ENCODE measurements at places on chromosomes 6 and 20.

GRCh38 chr6:104418125-104418524 lies 441.6 kb downstream of the HACE1 start:
- DNase-seq: no peak

GRCh38 chr20:2293486-2293885 lies 2.3 kb upstream of the TGM3 start:
- no peak for DNase-seq

DNA sequence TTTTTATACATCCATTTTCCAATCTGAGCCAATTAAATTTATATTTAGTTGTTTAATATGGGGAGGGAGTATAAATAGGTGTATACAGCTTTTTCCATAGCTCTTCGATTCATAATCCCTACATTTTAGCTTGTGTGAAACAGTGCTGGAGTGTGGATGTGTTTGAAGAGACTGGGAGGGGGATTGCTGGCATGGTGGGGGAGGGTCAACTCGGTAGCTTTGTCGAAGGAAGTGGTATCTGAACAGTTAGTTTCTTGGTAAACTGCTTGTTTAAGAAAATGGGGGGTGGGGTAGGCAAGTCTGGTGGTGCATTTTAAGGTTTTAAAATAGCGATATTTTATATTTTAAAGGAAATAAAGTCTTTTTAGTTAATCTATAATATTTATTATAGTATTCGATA lies 1.4 kb upstream of the LIN28B start:
- DNase-seq: no peak

GRCh38 chr6:55773620-55774216 lies 101.7 kb downstream of the BMP5 start:
- no peak for DNase-seq

GRCh38 chr6:142870787-142871415 lies 74.1 kb downstream of the HIVEP2 start:
- DNase-seq: no peak

DNA sequence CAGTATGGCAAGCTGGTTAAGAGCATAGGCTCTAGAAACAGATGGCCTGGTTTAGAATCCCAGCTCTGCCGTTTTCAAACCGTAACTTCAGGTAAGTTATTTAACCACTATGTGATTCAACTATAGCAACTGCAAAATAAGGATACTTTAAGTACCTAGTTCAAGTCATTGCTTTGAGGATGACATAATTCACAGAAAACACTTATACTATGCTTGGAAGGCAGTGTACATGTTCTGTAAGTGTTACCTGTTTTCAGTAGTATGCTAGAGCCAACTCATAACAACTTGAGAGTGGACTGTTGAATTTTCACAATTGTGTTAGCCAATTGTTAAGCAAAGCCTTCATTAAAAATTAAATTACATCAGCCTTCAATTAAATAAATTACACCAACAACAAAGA lies 134.8 kb upstream of the BEND6 start:
- DNase-seq: no peak

- DNase-seq: no peak
Observed at GRCh38 chr6:41836022-41836659, 48.6 kb downstream of the TOMM6 start.

DNA sequence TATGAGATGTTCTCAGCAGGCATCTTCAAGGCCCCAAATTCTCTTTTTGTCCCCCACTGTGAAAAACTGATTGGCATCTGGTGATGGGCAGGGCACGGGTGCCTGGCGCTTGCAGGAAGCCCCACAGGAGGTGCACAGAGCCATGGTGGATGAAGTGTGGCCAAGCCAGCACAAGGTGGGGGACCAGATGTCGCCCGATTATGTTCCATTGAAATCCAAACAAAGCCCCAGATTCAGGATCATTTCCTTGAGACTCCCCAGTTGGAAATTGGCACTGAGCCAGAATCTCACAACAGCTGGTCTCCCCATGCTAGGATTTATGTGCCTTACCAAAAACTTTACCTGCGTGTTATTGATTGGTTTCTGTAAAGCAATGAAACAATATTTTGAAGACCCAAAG lies 186.1 kb downstream of the ADAT2 start:
- DNase-seq: no peak

DNA sequence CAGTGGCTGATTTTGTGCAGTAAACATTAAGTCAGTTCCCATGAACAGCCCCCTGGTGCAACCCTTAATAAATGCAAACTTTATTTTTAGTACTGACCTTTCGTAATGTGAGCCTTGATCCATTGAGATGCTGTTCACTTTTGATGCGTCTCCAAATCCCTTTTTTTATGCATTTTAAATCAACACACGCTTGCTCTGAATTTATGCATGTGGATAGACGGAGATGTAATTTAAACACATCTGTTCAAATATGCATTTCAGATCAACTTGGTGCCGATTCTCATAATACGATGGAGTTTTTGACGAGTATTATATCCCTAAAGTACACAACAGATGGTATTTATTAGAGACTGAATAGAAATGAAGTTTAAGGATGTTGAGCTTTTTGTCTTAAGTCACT lies 505.7 kb downstream of the CDKAL1 start:
- DNase-seq: no peak
